LHCN-M2 (cell line): ENCODE measurements at places on chromosomes 2 and 18.
A peak's percentile ranks its signal among the peaks of the same experiment; 100 is the strongest.

DNA sequence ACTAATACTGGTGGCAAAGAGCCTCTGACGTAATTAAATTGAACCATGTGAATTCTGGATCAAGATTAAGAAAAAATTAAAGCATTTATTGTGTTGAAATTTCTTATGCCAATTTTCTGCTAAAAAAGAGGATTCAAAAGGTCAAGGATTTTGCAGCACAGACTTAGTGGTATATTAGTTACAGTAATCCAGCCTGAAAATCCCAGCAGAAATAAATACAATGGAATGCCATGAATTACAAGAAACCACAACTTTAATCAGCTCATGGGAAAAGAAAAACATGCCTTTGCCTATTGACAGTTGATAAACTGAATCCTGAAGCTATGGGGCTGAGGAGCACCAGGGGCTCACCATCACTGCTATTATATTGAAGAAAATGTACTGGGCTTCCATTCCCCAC is 114.8 kb upstream of the SATB2 start:
- no peak for DNase-seq

- no peak for DNase-seq
These were observed at the start of gene ERBB4 for GRCh38 chr2:212538305-212539071. Gene ERBB4 (minus strand): TSS chr2:212538802. CDS start chr2:212538530, 272 bp downstream.

- no peak for DNase-seq
These were observed 629.6 kb upstream of the FANCL start for GRCh38 chr2:58870704-58871103.

DNA sequence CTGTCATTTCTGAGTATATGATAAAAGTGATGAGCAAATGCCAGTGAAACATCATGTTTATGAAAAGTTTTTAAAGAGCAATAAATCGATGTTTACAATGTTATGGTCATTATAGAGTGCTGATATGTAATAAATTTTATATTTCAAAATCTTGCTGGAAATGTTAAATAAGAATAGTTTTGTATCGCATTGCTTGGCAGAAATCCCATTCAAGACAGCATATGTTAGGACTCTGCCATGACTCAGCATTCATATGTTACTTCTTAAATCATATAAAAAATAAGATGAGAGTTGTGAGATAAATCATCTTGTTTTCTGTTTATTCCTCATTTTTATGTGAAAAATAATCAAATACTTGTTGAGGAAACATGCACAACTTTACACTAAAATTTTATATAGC is 949.9 kb upstream of the NRXN1 start:
- peak; percentile 28 for DNase-seq

DNA sequence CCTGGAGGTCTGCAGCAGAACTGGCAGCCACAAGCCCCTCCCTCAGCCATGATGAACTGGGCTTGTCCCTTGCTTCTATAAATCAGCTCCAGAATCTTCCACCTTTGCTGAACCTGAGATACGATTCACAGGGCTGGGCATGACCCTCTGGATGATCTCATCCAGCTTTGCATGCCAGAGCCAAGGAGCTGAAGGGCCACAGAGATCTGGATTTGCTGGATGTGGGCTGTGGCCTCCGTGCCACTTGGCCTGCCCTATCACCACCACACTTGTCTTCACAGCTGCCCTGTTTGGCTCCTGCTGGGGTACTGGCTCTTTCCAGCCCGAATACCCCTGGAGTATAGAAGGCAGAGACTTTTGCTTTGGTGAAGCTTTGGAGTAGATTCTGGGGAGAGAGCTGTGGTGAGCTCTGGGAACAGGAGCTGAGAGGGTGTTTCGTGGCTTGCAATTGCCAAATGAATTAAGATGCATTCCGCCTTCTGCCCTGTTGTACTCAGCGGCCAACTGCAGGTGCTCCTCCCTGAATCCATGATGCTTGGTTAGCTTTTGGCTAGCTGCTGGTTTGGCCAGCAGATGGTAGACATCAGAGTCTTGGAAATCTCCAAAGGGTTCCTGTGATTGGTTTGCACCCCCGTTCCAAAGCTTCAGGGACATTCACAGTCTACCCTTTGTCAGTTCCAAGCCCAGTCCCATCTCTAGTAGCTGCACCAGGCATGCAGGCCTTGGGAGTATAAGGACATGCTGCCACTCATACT is 30.9 kb upstream of the GIGYF2 start:
- no peak for DNase-seq

GRCh38 chr18:71040161-71040560 is 751.3 kb downstream of the SOCS6 start:
- DNase-seq, result no peak

DNA sequence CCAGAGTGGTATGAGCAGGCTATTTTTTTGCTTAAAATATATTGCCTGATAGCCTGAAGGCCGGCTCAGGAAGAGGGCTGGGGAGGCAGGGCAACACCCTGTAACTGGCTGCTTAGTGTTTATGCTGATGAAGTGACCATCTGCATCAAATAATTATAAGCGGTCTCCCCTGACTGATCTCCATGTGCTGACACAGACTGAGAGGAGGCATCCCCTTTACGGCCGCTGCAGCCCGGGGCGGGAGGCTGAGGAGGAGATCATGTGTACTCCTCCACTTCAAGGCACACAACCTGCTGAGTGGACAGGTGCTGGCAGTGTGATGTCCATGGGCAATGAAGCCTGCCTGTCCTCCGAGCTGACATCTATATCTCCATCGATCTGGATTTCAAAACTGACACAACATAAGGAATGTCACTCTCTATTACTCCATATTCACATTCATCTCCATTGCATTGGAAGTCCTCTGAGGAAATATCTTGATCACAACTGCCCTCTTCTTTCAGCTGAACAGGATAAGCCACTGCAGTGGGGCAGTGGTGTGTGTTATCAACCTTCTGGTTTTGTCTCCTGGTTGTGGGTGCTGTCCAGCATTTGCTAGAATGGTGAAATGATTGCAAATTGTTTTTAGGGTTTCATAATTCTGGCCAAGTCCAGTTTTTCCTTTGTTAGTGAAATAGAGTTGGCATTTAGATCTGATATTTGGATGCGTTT is 143.5 kb downstream of the AQP4 start:
- no peak for DNase-seq

GRCh38 chr18:79523736-79524180 is 128.0 kb downstream of the NFATC1 start:
- DNase-seq, result no peak

DNA sequence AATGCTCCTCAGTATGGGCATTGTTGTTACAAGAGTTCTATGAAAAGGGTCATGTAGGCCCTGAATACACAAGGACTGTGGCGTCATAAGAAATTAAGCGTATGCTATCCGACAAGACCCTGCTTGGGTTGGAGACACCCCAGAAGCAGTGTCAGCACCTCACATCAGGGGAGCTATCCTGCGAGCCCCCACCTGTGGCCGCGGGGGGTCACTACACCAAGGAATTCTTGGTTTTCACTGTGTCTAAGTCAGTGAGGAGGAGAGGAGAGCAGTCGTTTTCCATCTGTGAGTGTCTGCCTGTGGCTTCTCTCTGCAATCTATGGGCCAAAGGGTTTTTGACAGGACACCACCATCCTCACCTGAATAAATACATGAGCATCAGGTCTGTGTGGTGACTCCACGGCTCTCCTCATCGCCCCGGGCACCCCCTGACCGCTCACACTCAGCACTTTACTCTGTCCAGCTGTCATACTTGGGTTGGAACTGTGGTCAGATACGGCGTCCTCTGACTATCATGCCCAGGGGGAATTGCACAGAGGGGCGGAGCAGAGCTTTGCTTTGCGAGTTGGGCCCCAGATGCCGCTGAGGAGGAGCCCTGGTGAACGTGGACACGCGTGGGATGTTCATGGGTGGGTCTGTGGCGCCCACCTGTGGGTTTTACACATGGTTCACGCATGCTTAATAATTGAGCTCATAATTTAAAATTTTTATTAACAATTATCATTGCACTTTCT is 235.5 kb downstream of the MYT1L start:
- no peak for DNase-seq

DNA sequence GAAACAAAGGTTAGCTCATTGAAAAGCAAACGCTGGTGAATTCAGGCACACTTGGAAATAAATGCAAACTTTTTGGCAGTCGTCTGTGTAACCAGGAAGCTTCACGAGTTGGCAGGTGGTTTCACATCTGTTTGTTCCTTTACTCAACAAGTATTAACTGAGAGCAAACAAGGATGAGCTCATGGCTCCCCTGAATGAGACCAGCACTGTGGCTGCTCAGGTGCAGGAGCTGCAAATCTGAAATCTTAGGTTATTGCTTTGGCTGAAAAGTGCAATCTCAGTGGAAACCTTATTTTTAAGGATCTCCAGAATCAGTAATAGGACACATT is 46.3 kb downstream of the SH3RF3 start:
- no peak for DNase-seq

DNA sequence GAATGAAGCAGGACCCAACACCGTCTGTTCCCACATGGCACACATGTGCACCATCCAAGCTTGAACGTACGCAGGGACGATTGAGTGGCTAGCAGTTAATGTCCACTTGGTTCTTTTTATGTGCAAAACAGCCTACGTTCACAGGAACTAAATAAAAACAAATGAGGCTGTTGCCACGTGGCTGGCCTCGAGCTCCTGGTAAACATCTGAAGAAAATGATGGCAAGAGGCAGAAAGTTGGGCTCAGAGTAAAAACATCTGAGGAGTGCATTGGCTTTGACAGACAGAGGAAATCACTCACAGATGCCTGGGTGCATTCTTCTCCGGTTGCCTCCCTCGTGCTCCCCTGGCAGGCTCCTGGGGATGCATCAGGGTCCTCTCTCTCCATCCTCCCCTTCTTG is 177.9 kb downstream of the NRP2 start:
- DNase-seq, result no peak

GRCh38 chr2:28702415-28702861 is 49.2 kb upstream of the PPP1CB start:
- no peak for DNase-seq

DNA sequence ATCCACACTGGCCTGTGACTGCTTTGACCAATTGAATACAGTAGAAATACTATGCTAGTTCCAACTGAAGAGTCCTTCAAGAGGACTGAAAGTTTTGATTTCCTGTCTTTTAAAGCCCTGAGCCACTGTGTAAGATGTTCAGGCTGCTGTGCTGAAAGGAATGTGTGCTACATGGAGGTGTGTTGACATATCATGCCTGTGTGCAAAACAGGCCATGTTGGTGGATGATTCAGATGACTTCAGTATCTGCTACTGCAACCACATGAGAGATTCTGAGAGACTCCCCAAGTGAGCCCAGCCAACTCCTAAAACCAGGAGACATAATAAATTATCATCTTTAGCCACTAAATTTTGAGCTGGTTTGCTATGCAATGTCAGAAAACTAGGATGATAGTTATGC is 662.9 kb downstream of the ZEB2 start:
- no peak for DNase-seq

- peak; percentile 38 for DNase-seq
These were observed 61.1 kb upstream of the RND3 start for GRCh38 chr2:150548527-150548926.

GRCh38 chr2:181918188-181918587 is 26.7 kb downstream of the ITPRID2 start:
- no peak for DNase-seq

DNA sequence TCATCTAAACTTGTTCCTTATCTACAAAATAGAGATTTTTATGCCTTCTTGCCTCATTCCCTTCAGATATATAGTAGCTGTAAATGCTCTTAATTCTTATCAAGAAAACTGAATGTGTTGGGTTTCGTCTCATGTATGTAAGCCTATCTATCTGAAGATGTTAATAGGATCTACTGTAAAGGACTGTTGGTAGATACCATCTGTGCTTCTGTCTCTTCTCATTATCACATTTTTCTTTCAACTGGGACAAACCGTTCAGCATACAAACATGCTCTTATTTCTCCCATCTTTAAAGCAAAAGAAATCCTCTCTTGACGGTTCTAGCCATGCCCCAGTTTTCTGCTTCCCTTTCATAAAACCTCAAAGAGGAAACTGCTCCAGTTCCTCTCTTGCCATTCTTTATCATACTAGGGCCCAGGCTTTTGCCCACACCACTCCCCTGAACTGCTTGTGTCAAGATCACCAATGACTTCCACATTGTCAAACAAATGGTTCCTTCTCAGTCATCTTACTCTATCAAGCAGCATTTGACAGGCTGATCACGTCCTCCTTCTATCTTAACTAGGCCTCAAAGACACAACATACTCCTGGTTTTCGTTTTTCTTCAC is 88.7 kb downstream of the ARHGEF33 start:
- DNase-seq, result no peak

GRCh38 chr18:45254709-45255082 is 360.6 kb upstream of the SLC14A2 start:
- DNase-seq, result no peak

- DNase-seq, result peak; percentile 32
These were observed 52.2 kb downstream of the C1QL2 start for GRCh38 chr2:119106301-119106897.
